ENCODE measurements at places on chromosomes 1 and 21.
A peak's percentile ranks its signal among the peaks of the same experiment; 100 is the strongest.

DNA sequence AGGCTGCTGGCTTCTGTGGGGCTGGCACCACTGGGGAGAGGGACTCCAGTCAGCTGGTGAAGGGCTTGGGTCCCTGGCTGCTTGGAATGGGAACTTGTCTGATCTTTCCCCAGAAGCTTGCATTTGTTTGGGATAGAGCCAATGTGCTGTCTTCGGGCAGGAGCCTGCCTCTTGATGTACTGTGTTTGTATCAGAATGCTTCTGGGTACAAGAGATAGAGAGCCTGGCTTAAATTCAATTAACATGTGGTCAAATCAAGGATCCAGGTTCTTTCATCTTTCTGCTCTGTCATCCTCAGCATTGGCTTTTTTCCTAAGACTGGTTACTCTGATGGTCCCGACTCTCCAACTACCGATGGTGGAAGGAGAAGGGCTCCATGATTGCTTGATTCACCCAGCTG, 16.0 kb upstream of the PROK1 start:
- DNase-seq = no peak

DNA sequence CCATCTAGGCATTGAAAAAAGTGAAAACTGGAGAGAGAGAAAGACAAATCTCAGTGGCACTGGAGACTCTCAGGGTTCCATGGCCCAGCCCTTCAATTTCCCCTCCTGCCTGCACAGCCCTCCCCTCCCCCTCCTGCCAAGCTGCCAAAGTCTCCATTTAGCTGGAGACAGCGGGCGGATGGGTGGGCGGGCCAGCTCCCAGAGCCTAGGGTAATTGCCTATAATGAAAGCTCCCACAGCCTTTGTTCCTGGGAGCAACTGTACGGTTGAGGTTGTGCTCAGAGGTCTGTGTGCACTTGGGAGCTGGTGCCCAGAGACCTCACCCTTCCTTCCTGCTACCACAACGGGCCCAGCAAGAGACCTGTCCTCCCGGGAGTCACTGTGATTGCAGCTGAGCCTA, 89.6 kb downstream of the NAV1 start:
- no peak for DNase-seq

DNA sequence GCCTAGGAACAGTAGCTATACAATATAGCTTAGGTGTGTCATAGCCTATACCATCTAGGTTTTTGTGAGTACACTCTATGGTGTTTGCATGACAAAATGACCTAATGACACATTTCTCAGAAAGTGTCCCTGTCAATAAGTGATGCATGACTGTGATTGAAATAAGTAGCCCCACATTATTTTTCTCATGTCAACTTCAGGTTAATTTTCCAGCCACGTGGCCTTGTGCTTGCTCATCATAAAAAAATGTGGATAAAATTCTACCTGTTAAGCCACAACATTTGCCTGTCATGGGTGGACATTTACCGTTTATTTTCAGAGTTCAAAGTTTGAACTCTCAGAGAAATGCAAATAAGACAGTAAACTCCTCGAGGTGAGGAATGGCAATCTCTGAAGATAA, 5.5 kb downstream of the DISC1 start:
- no peak for DNase-seq

DNA sequence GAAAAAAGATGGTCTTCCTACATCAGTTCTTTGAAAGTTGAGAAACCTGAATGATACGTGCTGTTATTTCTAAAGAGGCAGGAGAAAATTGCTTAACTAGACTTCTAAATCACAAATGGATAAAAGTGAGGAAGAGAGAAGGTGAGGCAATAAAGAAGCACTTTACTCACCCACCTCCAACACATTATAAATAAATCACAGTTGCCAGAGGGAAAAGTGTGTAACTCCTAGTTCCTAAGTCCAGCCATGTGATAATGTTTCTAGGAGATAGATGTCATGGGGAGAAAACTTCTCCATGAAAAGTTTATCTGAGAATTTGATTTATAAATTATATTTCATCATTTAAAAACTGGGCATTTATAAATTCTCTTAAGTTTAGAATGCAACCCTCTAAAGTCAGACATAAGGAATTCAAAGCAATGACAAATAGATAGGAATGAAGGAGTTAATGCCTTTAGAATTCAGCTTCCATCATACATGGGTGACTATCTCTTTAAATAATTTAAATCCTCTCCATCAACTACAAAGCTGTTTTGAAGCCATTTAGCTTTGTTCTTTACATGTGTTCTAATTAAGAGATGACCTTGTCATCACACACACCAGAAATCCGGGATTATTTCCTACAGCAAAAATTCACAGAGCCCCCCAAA, 60.0 kb downstream of the NRIP1 start:
- DNase-seq = no peak

DNA sequence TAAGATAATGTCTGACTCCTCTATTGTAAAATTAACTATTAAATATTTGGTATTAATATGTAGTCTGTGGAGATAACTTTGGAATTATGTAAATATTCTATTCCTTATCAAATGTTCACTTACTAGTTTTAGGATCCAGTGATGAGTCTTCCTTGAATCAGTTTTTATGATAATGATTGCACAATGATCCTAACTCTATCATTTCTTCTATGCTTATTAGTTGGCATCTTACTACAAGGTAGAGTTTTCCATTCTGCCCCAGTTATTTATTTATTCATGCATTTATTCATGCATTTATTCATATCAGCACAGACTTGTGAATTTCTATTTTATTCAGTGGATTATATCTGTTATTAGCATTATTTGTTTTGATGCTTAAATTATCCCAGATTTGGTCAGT, 7.4 kb upstream of the MGST3 start:
- DNase-seq = no peak

- DNase-seq = no peak
Measured at GRCh38 chr1:10903821-10904220, 107.4 kb upstream of the CASZ1 start.

GRCh38 chr1:244435562-244436205, 16.0 kb downstream of the ADSS2 start:
- no peak for DNase-seq

GRCh38 chr1:224852901-224853568, 76.4 kb upstream of the DNAH14 start:
- peak; percentile 55 for DNase-seq

GRCh38 chr1:26305667-26306289, 658 bp downstream of the UBXN11 start:
- peak; percentile 64 for DNase-seq

GRCh38 chr1:168170564-168171508, 7.9 kb upstream of the TIPRL start:
- DNase-seq = peak; percentile 16

GRCh38 chr1:83998498-83999315, at the start of gene TTLL7:
Gene TTLL7 (minus strand): TSS chr1:83999132. CDS start chr1:83952211, 46,921 bp downstream.
- peak; percentile 84 for DNase-seq

GRCh38 chr1:161216945-161217712, 2.0 kb downstream of the FCER1G start:
- DNase-seq = peak; percentile 81

DNA sequence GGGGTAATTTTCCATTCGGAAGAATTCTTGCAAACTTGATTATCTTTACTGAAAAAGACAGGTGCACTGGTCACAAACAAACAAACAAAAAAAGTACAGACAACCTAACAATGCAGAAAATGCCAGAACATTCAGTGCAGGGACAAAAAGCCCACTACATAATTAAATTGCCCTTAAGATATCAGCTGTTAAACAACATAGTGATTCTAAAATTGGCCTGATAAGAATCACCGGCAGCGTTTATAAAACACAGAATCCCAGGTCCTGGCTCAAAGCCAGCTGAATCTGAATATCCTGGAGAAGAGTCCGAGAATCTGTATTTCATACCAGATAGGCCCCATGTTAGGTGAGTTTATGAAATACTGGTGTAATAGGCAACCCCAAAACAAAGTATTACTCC, 6.1 kb downstream of the PLPP3 start:
- no peak for DNase-seq

GRCh38 chr1:199913318-199913717, 114.2 kb upstream of the NR5A2 start:
- DNase-seq = no peak
